ENCODE measurements at places on chromosomes 5 and 9.

- no peak for DNase-seq
Measured at GRCh38 chr5:132896685-132897084, 23.2 kb downstream of the LEAP2 start.

GRCh38 chr5:68217528-68217927, 2.0 kb downstream of the PIK3R1 start:
- no peak for DNase-seq

- no peak for DNase-seq
Measured at GRCh38 chr5:74945561-74946165, 79.5 kb upstream of the FAM169A start.

- DNase-seq, result peak; percentile 85
Measured at GRCh38 chr5:174533751-174534241, 190.6 kb upstream of the MSX2 start.

DNA sequence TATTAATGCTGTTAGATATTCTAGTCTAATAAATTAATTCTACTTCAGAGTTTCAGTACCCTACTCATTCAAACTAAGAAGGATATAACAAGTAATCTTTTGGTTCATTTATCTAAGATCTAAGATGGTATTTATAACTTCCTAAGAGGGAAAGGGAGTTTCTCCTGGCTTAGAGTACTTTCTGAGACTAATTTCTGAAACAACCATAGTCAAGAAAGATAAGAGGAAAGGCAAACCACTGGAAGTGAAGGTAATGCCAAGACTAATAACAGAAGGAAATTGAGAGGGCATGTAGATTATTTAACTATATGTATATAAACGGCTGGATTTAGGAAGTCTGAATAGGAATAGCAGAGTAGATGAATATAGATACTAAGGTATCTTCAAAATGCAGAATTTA, 112.4 kb upstream of the ACOT12 start:
- DNase-seq, result no peak

All from LoVo (cell line).